ENCODE measurements at places on chromosomes 7 and 10. TPM values are rescaled to one million over a fixed set of nuclear protein-coding genes. Genes with fewer than 3 reads are reported as not detected.

Gene COX19
- 5.9 TPM for total RNA-seq

DNA sequence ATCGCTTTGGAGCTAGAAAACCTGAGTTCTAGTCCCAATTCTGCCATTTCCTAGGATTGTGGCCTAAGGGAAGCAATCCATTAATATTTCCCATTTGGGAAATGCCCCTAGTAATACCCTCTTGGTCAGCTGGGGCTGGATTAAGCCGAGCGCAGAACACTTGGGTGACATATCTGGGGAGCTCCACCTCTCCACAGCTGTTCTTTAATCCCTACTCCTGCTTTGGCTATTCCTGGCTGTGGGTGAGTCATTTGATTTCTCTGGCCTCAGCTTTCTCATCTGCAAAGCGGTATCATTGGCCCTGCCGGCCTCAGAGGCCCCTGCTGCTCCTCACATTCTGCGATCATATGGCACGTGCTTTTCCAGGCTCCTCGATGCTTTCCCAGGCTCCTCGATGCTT, 108.3 kb downstream of the BUB3 start:
- no peak for DNase-seq

DNA sequence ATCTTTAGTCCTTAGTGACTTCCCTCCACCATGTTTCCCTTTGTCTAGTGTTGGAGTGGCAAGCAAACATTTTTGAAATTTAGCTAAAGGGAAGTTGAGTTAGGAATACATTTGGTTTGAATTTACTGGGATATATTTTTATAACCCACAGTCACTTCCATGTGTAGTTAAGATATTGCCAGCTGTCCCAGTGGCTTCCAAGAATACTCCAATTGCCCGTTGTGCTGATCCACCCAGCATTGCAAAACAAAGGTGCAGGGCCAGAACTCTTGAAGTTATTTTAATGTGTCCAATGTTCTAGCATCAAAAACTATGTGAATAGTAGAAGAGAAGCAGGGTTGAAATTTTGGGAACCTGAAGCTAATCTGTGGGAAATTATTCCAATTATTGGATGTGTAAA, 2.5 kb upstream of the P4HA1 start:
- DNase-seq: no peak

Gene PRKRIP1
- 14.5 TPM for total RNA-seq

DNA sequence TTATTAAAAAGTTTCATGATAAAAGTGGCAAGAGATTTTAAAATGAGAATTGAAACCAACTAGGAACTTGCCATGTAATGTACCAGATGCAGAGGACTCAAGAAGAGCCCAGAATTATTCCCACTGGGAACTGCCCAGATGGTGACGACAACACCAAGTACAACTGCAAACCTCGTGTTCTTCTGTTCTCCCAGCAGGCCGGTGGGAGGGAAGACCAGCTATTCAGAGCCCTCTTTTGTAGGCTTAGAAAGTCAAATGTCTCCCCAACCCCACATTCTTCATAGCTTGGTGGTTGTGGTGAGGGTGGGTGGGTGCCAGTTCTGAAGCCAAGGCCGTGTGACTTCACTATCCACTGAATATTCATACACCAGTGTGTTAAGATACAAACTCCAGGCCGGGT, 54.3 kb upstream of the ITGB1 start:
- DNase-seq: no peak

GRCh38 chr7:28573651-28574301, 161.5 kb downstream of the CREB5 start:
- DNase-seq: no peak

DNA sequence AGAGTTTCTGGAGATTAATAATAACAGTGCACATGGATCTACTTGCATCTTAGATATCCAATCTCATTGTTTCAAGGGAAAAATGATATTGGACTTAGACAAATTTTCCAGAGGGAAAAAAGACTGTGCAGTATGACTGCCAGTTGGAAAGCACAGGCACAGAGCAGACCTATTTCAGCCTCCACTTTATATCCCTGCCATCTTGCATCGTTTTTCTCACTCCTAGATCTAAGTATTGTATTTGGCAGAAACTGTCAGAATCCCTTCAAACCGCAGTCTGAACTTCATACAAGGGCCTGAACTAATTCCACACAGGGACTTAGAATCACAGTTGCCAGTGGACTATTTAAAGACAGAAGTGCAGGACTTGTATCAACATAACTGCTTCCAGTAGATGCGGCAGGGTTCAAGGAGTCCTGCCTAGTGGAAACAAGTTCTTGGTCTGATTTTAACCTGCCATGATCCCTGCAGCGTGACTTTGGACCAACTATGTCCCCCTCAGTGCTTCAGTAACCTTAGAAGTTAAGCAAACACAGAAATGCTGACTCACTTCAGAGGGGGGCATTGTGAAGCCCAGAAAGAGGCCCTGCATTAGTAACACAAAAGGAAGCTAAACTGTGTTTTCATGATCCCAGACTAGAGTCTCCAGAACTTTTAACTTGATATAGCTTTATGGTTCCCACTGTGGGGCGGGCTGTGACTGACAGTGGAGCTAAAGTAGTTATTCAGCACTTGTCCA, 95.7 kb upstream of the PALS2 start:
- peak; percentile 7 for DNase-seq

DNA sequence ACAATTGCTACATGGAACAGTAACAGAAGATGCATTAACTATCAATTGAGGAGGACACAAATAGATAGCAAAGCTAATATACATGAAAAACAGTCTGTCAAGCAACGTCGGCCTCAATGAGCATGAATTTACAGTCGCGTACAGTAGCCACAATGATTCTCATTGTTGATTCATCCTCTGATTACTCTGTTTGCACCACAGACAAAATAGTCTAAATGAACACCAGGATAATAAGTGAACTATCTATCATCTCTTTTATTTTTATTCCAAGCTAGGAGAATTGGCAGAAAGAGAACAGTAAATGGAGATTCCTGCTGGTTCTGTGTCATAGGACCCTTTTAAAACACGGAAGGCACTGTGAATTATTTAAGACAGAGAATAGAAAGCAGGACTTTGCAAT, 108.5 kb downstream of the EVX1 start:
- DNase-seq: no peak

DNA sequence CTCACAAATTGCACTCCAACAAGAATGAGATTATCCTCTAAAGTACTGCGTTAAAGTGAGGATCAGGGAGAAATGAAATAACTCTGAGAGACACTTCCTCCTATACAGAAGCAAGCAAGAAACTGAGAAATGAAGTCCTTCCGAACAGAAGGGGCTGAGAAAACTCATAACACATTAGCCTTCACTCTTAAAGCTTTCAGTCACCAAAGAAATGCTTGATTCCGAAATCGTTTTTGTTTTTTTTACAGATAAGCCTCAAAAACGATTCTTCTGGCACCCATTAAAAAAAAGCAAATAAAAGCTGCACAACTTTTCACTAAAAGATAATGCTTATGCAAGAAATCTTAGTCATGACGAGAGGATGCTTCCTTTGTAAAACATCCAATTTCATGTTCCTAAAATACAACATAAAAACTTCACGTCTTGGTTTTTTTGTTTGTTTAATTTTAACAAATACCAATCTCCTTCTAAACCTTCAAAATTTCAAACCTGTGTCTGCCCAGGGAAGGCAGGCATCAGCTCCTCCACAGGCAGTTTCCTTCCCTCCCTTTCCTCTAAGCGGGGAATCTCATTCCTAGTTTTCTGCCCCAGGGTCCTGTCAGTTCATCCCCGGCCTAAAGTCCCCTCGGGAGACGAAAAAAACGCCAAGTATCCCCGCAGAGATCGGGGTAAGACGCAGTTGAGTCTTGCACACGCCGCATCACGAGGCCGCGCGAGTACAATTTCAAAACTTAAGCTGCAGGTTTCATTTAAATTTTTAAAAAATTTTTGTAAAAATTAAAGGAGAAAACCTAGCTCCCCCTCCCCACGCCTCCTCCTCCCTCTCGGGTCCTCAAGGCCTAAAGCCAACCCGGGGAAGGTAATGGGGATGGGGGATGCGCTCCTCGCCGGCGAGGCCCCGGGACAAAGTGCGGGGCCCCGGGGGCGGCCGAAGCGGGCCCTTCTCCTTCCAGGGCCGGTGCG, 1.1 kb downstream of the BAZ1B start:
- DNase-seq: peak; percentile 7

DNA sequence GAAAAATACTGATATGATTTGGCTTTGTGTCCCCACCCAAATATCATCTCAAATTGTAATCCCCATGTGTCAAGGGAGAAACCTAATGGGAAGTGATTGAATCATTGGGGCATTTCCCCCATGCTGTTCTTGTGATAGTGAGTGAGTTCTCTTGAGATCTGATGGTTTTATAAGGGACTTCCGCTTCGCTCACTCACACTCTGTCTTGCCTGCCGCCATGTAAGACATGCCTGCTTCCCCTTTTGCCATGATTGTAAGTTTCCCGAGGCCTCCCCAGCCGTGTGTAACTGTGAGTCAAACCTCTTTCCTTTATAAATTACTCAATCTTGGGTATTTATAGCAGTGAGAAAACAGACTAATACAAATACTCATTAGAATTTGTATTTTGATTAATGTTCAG, 5.1 kb upstream of the MRPS17 start:
- no peak for DNase-seq

Gene HMX3
- total RNA-seq: not detected

GRCh38 chr7:17302575-17303142, 4.2 kb downstream of the AHR start:
- DNase-seq: no peak

Gene PAPSS2
- 2.3 TPM for total RNA-seq

GRCh38 chr10:53140506-53140905, 367.9 kb upstream of the MBL2 start:
- DNase-seq: peak; percentile 94

DNA sequence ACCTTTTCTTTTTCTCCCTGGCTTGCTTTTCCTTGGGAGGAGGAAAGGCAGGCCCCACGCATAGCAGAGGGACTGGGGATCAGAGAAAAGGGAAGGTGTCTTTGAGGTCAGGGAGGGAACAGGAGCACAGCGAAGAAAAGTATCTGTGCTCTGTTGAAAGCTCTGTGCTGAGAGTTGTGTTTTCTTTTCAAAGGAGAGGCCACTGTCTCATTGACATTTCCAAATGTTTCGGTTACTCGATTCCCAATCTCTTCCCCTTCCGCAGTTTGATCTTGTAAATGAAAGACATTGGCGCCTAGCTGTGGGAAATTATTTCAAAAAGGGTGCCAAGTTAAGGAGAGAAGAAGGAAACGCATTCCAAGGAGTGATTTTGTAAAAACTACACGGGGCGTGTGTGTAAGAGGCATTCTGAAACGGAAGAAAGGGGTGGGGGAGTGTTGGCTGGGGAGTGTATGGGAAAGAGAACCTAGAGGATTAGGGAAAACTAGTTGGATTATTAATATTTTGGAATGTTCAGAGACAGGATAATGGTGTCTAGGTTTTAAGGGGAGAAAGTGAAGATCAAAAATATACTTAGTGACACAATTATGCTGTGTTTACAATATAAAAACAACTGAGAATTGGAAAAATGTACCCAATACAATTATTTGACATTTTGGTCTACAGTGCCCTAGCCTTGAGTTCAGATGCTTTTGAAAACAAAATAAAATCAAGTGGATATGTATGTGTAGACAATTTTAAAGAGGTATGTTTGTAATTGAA, 708 bp downstream of the KLHDC10 start:
- DNase-seq: no peak

- no peak for DNase-seq
Observed at GRCh38 chr7:51366930-51367613, 50.5 kb upstream of the COBL start.

- no peak for DNase-seq
Observed at GRCh38 chr7:147418966-147419365, 1171.6 kb upstream of the C7orf33 start.

Gene CABCOCO1
- total RNA-seq: not detected

DNA sequence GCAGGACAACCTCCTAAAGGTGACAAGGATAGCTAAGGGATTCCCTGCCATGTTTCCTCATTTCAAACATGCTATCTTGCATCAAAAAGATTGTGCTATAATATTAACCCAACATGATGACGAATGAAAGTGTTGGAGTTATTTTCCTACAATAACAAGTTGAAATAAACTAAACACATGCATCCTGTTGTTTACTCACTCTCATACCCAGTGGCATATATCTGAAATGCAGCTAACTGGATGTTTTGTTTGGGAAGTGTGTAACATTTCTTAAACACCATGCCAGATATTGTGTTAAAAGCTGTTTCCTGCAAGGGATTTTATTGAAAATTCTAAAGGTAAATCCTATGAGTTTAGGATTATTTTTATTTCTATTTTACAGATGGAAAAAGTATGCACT, 139.6 kb downstream of the TFPI2 start:
- no peak for DNase-seq

Gene SORCS1
- total RNA-seq: not detected

DNA sequence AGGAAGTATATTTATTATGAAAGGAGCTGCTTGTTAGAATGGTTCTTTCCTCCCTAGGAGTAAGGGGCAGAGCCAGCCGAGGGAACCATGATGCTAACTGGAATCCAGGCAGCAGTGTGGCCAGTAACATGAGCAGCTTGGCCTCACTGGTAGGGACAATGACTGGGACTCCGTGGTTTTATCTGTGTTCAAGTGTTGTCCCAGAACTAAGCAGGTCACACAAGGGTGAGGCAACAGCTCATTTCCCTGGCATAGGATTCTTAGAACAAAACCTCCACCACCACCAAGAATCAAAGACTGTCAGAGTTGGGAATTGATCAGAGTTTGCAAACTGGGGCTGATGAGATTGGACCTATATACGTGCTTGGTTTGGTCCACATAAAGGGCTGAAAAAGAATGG, 138.9 kb upstream of the COBL start:
- no peak for DNase-seq

DNA sequence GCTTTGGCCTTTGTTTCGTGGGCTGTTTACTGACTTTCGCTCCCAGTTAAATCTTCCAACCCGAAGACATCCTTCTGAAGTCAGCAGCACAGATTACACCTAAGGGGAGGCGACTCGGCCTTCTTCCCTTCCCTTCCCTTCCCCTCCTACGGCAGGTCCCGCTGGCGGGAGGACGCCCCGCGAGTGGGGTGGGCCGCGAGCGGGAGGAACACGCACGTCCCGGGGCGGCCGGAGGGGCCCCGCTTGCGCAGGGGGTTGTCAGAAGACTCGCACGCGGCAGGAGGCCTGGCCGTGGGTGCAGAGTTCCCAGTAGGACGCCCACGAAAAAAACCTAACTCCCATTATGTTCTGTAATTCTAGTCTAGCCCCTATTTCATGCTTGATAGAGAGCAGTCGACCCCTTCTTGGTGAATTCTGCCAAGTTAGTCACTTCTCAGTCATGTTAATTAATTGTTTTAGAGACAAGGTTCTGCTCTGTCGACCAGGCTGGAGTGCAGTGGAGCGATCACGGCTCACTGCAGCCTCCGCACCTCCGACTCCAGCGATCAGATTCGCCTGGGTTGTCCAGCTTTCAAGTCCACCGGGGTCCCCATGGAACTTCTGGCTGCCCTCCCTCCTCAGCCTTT, 19.2 kb upstream of the ZNF32 start:
- no peak for DNase-seq
